RWPE1 (cell line): ENCODE measurements at places on chromosomes 6 and 20.

DNA sequence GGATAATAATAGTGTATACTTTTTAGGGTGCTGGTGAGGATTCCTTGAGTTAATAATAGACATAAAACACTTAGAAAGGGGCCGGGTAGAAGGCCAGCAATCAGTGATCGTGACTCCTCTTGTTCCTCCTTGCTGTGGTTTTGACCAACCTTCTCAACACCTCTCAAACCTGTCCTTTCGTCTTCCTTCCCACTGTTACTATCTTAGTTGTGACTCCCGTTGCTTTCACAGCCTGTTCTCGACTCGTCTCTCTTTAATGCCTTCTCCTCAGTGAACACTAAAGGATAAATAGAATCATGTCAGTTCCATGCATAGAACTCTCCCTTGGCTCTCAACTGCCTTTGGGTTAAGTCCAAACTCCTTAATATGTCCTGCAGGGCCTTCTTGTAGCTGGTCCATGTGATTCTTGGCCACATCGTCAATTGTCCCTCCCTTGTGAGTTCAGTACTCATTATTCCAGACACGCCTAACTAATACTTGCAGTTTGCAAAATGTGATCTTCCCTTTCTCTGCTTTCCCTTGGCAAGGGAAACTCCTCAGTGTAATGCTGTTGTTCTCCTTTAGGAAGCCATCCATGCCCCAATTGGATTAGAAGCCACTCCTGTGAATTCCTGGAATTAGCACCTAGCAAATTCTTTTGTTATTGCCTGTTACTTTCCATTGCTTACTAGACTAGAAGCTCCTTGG lies 164.9 kb downstream of the UTRN start:
- DNase-seq, result no peak

GRCh38 chr6:130713144-130713543 lies 114.1 kb upstream of the SMLR1 start:
- DNase-seq, result no peak

- DNase-seq, result no peak
These were observed 68.4 kb downstream of the EYA4 start for GRCh38 chr6:133309579-133309978.

DNA sequence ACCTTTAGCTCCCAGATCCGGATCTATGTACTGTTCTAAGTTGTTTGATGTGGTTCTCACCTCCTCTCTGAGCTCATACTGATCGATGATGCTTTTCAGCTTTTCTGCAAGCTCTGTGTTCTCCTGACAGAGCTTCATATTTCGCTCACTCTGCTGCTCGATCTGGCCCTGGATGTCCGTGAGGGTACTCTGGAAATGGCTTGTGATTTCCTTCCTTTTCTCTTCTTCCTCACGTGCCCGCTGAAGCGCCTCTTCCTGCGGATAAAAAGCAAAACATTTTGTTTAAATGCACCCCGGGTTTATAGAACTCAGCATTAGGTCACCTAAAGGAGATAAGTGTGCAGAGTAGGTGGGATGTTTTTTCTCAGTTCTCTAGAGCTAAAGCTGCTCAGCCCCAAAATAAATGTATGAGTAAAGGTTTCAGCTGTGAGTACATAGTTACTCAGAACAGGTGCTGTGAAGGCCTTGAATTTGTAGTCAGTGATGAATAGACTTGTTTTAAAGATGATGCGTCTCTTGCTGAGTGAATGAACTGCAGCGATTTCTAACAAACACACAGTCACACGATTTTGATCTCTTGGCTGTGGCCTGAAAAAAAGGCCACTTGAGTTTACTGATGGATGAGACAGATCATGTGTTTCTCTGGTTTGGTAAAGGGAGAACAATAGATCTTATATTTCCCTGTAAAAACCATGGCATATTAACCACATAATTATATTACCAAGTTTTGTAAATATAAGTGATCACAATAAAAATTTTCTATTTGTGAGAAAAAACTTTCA lies 29.1 kb downstream of the TXLNB start:
- no peak for DNase-seq

DNA sequence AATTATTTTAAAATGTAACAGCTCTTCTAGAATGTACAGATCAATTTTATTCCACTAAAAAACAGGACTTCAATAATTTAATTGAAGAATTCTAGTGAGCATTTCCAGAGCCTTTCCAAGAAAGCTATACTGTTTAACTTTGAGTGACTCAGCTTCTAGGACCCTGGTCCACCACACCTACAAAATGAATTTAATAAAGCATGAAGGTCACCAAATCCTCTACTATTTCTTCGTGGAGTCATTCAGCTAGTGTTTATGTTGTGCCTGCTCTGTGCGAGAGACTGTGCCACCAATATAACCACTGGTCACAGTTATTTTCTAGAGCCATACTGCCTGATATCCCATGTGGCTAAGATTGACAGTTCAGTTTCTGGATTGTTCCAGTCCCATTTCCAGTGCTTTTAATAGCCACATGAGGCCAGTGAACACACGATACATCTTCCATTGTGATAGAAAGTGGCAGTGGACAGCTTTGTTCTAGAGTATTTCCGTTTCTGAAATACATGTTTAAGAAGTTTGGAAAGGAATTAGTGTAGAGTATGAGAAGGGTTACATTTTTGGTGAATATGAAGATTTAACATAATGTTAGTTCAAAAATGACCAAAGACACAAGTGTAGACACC lies 160.7 kb downstream of the MTHFD1L start:
- DNase-seq, result no peak

DNA sequence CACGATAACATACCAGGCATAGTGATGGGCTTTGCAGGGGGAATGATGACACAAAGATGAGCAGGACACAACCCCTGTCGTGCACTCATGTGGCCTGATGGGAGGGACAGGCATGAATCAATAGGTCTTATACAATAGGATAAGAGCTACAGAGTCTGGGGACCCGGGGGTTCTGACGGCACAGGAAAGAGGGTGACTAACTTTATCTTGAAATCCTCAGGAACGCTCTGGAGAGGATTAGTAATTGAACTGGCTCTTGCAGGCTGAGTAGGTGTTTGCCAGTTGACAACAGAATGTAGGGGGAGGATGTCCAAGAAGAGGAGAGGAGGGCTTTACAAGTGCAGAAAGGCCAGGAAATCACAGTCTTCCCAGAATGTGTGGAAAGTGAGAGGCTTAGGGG lies 219.9 kb upstream of the ECI2 start:
- DNase-seq, result peak; percentile 59

DNA sequence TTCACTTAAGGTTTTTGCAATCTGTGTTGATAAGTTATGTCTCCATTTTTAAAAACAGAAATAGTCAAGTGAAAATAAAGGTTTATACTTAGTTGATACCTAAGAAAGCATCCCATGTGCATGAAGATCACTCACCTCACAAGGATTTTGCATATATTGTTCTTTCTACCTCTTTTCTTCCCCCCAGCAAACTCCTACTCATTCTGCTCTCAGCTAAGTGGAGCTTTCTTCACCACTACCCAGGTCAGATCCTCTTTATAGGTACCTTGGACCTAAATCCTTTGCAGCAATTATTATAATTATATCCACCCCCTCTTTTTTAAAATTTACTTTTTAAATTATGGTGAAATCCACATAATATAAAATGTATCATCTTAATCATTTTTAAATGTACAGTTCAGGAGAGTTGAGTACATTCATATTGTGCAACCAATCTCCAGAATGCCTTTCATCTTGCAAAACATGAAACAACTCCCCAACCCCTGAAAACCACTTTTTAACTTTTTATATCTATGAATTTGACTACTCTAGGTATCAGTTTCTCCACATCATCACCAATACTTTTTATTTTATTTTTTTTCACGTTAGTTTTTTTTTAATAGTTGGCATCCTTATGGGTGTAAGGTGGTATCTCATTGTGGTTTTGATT lies 9.3 kb upstream of the BACH2 start:
- no peak for DNase-seq

DNA sequence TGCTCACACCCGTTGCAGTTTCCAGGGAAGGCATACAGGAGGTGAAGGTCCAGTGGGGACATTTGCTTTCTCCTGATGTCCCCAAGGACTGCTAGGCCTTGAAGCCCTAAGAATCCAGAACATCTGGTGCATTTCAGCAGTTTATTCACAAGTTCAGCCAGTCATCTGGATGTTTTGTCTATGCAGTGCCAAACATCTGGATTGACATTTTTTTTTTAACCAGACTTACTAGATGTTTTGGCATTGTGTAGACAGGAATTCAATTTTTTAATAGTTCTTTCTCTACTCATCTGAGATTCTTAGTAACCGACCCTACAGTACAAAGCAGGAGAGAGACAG lies 256.2 kb downstream of the CLIC5 start:
- no peak for DNase-seq

DNA sequence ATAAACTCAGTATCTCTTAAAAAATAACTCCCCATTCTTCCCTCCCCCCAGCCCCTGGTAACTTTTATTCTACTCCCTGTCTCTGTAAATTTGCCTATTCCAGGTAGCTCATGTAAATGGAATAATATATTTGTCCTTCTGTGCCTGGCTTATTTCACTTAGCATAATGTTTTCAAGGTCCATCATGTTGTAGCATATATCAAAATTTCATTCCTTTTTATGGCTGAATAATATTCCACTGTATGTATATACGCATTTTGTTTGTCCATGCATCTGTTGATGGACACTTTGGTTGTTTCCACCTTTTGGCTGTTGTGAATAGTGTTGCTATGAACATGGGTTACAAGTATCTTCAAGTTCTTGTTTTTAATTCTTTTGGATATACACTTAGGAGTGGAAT lies 13.0 kb downstream of the PERP start:
- no peak for DNase-seq

DNA sequence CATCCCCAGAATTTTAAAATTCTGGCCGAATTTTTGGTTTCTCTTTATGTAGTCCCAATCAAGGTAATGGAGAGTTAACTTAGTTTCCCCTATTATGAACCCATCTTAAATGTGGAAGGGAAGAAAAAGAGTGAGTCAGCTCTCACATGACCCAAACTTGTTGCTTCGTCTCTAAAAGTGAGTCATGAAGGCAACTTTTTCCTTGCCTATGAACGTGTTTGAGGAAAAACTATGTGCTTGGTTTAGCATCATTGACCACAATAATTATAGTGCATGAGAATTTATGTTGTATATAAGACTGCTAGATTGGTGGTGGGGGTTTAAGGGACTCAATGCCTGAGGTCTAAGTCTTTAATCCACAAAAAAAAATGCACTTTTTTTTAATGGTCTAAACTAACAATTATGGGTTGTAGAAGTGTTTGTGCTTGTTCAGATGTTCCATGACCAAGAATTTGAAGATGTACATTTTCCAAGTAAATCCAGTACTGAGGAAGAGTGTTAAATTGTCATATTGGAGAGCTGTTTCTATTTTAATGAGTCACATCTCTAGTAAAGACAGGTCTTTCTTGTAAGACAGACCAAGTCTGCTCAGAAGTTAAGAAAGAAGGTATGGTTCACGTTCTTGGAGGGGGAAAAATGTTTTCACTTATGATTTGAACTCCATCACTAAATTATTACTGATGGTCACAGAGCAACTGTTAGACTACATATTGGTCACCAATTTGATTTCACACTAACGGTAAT lies 409.9 kb upstream of the MARCKS start:
- peak; percentile 64 for DNase-seq

- DNase-seq, result no peak
These were observed 235.7 kb downstream of the MYLK4 start for GRCh38 chr6:2514965-2515543.

GRCh38 chr20:1328680-1329330 lies at the start of gene SDCBP2:
Gene SDCBP2, minus strand, starts transcription at chr20:1329139. Its CDS starts 8,723 bp downstream, at chr20:1320416.
- DNase-seq, result peak; percentile 75

- no peak for DNase-seq
These were observed 132.4 kb downstream of the INSM1 start for GRCh38 chr20:20500312-20500711.

DNA sequence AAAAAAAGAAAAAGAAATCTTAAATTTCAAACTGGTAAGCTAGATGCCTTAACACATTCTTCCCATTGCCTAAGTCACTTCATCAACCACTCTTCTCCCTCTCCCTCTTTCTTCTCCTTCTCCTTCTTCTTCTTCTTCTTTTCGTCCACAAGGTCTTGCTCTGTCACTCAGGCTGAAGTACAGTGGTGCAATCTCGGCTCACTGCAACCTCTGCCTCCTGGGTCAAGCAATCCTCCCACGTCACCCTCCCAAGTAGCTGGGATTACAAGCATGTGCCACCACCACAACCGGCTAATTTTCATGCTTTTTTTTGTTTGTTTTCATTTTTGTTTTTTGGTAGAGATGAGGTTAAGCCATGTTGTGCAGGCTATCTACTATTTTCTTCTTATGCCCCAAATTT lies 60.2 kb downstream of the GPR63 start:
- no peak for DNase-seq

GRCh38 chr20:61850457-61850856 lies 215.2 kb downstream of the TAF4 start:
- no peak for DNase-seq

DNA sequence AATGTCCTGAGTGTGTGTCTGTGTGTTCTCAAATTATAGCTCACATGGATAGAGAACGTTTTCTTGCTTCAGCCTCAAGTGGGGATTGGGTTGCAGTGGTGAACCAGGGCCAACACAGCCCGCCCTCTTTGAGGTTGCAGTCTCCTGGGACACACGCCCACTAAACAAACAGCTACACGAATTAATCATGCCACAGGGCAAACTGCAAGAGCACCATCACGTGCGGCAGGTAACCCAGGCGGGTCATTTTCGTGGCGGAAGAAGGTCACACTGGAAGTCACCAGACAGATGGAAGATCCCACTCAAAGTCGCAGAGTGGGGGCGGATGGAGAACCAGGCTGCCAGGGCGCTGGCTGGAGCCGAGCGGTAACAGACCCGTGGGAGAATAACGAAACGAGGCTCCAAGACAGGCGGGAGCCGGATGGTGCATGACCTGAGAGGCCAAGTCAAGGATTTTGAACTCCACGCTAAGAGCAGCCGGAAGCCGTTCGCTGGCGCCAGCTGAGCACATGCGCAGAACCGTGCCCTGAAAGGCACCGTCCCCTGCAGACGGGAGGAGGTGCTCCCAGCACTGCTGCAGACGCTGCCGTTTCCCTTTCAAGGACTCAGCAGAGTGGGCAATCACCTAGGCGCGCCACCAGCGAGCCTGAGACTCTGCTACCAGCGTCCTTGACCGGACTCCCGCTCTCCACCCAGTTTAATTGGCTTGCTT lies 10.7 kb downstream of the DLL1 start:
- DNase-seq, result no peak

GRCh38 chr20:10513931-10514575 lies 78.9 kb downstream of the SLX4IP start:
- no peak for DNase-seq

DNA sequence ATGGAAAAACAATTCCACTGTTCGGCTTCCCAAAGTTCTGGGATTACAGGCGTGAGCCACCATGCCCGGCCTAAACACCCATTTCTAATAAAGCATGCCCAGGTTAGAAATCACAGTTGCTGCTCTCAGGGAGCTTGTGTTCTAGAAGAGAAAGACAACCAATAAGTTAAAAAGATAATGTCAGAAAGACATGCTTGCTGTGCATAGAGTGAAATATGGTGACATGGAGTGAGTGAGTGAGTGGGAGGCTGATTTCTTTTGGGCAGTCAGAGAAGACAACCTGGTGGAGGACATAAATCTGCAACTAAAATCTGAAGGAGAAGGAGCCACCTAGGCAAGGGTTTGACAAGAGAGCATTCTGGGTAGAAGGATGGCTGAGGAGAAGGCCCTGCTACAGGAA lies 222.6 kb downstream of the ARID1B start:
- DNase-seq, result no peak
